ENCODE measurements at places on chromosomes 5 and 9.

GRCh38 chr5:126531543-126532120, 63.4 kb downstream of the ALDH7A1 start:
- no peak for DNase-seq

GRCh38 chr5:158869092-158869491, 230.6 kb downstream of the EBF1 start:
- no peak for DNase-seq

DNA sequence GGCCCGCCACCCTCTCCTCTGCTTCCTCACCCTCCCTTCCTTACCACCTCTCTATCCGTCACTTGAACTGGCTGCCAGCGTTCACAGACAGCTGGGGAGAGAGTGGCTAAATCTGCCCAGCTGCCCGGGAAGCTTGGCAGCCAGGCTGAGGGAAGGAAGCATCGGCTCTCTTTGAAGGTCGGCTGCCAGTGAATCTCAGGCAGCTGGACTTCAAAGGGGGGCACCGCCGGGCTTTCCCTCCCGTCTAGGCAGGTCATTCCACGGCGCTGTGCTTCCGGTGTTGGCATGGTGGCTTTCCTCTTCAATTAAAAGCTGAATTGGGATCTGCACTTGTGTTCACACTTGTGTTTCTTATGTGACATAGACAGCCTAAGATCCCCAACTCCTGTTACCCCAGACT, 174.0 kb downstream of the GDNF start:
- no peak for DNase-seq

DNA sequence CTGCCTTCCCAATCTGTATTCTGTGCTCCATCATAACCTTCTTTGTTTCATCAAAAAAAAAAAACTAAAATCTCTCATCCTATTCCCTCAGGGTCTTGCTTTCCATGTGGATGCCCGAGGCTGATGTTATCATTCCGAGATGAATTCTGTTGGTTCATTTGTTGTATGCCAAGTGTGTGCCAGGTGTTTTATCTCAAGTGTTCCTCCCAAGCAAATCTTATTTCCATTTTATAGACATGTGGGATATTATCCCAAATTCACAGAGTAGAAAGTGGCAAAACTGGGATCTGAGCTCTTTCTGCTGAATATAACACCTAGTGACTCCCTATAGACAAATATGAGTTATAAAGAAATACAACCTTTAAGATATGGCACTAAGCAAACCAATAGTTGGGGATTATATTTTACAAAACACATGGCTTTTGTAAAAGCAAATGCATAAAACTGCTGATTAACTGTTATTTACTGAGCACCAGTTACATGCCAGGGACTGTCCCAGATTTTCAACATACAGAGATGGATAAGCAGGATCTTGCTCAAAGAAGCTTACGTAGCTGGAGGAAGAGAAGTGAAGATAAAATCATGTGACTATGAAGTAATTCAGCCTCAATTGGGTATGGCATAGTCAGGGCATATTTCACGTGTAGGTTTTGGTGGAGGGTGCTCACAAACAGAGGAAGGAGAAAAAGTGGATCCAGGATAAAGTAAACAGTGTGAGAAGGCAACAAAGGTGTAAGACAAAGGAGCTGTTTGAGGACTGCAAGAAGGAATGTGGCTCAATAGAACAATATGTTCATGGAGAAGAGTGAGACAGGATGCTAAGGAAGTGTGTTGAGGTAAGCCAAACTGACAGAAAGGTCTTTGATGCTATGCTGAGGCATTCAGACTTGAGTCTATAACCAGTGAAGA, 143.3 kb upstream of the ADAMTSL1 start:
- no peak for DNase-seq

DNA sequence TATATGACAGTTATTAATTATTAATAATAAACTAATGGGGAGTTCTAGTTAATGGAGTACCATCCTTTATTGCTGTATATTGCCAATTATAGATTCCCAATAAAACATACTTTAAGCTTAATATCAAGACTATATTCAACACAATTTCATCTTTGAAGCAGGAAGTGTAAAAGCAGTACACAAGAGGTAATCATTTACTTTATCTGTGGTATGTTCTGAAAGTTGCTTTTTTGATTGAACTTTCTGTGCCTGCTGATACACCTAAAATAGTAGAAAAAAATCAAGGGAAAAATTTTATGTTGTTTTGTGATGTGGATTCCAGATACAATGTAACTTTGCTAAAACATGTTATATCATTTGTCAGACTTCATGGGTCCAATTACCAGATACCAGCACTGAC, 58.0 kb downstream of the ACO1 start:
- DNase-seq, result no peak

- no peak for DNase-seq
Measured at GRCh38 chr5:171639205-171639621, 146.4 kb upstream of the SMIM23 start.

- no peak for DNase-seq
Measured at GRCh38 chr9:254516-254915, 39.9 kb downstream of the DOCK8 start.

DNA sequence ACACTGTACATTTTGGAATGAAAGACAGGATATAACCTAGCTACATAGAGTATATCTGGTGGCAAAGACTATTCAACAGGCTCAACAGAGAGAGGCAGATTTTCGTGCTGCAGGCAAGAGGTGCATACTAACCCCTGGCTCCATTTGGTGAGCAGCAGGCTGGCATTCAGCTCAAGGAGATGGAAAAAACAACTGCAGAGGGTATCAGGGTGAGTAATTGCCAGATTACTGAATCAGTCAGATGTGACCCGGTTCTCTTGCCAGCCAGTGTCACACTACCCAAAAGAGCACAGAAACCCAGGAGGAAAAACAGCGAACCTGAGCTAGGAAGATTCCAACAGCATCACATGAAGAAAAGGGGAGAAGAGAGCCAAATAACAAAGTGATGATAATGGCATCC, 130.4 kb upstream of the PRLR start:
- DNase-seq, result no peak

GRCh38 chr5:159444441-159445082, 114.3 kb upstream of the IL12B start:
- peak; percentile 67 for DNase-seq

DNA sequence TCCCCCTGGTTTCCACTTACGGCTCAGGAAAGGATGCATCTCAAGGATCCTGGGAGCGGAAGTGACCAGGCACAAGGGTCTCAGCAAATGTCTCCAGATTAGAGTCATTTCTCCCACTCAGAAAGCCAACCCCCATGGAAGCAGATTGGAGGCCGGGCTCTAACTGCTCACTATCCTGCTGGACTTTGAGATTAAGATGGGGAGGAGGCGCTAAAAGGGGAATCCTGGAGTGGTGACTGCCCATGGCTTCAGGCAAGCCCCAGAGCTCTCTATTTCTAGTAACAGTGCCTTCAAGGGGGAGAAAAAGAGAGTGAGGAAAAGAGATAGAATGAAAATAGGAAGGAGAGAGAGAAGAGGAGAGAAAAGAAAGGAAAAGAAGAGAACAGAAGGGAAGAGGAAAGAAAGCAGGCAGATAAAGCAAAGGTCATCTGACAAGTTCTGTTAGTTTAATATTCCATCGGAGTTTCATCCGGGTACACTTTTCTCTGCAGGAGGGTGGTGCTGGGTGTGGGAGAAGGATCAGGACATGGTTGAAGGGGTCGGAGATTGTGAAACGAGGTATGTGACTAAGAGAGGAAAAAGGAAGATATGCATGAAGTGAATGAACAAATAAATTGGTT, at the start of gene AGXT2:
TSS of gene AGXT2 (minus strand) at position 165 of the 620 bp plus-strand sequence. CDS start at position 108, 57 bp downstream.
- DNase-seq, result no peak

DNA sequence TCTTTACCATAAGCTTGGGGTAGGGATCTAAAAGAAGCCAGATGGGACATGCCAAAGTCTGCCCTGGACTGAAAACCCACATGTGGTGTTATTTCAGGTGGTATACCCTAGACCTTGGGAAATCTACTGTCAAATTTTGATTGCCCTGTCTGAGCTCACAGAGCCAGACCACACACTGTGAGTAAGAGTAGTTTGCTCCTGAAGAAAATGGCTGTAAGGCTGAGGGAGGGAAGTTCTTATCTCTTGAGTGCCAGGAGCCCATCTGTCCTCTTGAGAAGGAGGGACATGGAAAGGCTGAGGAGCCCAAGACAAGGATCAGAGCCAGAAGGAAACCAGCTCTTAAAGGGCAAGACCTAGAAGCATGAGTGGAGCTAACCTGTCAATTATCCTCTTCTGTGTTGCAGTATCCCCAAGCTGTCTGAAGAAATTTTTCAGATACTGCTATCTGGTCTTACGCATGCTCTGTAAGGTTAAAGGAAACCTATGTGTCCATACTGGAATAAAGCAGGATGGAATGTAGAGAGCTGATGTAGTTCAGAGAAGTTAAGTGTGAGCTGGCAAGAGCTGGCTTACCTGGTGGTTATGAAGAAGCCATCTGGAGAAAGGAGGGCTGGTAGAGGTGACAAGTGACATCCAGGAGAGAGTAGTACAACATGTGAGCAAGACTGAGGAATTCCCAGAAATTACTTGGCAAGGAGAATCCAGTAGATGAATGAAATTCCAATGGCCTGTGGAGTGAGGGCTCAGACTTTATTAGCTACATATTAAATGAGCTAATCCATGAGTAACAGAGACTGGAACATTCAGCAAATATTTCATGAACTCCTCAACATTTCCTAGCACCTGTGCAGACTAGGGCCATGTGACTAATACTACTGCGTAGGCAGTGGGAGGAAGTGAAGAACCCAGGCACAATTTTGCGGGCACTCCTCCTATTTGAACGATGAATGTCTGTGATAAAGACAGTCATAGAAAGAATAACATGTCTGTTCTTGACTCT, 389.1 kb upstream of the KIF2A start:
- no peak for DNase-seq

DNA sequence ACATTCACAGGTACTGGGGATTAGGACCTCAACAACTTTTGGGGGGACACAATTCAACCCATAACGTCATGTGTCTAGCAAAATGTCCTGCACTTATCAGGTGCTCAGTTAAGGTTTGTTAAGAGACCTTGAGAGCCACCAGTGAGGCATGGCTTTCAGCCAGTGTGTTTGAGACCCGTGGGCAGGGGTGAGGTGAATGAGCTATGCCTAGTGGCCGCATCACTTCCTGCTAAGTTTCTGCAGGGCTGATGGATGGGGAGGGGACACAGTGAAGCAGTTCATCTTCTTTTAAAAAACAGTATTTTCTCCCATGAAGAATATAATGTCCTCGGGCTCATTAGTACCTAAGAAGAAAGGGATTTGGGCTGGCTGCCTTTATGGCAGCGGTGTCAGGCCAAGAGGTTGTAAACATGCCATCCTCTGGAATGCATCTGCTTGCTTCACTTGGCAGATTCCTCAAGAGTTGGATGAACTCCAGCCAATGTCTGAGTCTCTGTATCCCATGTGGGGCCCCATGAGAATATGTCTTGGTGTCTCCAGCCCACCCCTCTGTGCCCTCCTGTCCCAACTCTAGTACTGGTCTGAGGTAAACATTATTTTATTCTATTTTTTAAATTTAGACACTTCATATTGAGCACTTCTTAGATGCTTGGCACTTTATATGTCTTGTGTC, 282.2 kb downstream of the CWC27 start:
- no peak for DNase-seq

GRCh38 chr9:105447814-105448812, at the start of gene FSD1L:
Gene FSD1L, plus strand, starts transcription at chr9:105448034. Its CDS starts 187 bp downstream, at chr9:105448221.
- DNase-seq, result peak; percentile 94

GRCh38 chr5:179378116-179378440, 32.8 kb upstream of the ADAMTS2 start:
- DNase-seq, result peak; percentile 20

DNA sequence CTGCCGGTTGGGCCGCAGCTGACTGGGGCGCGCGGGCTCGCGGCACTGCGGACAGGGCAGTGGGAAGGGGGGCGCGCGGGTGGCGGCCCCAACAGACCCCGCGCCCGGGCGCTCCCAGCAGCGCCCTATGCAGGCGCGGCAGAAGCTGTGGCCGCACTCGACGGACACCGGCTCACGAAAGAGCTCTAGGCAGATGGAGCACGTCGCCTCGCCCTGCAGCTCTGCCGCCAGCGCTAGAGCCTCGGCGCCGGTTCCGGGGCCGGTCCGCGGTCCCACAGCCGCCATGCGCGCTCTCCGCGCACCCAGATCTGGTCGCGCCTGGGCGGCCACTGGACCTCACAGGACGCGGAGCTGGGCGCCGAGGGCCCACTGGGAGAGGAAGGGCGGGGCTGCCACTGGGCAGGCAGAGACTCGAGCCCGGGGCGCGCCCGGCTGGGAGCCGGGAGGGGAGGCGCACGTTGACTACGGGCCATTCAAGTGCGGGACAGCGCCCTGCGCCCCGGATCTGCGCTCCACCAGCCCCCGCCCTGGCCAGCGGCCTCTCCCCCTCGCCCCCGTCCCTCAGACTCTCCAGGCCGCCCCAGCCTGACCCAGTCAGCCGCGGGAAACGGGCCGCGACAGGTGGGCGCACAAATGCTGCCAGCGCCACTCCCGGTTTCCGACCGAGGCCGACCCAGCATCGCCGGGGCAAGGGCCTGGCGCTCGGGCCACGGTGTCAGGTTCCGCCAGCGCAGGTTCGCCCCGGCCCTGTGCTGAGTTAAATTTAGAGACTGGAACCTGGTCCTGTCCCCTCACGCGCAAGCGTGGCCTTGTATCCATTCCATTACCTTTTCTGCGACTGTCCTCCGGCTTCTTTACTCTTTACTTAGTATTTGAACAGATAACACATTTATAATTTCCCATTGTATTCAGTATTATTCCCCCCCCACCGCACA, at the start of gene TRIM7:
TSS of gene TRIM7 (minus strand) at position 371 of the 935 bp plus-strand sequence. CDS start at position 285, 86 bp downstream.
- DNase-seq, result peak; percentile 65

GRCh38 chr5:122346897-122347581, 35.0 kb downstream of the SNCAIP start:
- no peak for DNase-seq

DNA sequence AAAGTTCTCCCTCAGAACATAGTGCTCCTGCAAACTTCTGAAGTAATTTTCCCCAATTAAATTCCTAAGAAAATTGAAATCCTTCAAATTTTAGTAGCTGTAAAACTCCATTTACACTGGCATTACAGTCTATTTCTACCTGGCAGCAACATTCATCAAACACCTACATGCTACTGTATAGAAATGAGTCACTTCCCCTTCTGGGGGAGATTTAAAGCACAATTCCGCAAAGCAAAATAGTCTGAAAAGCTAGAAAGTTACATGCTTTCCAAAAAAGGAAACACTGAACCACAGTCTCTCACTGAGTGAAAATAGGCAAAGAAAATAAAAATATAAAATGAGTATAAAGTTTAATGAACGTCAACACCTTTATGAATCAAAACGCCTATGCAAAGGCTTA, 43.3 kb downstream of the MCTP1 start:
- peak; percentile 58 for DNase-seq
